ENCODE measurements at places on chromosomes 1 and 21.
A peak's percentile ranks its signal among the peaks of the same experiment; 100 is the strongest.

DNA sequence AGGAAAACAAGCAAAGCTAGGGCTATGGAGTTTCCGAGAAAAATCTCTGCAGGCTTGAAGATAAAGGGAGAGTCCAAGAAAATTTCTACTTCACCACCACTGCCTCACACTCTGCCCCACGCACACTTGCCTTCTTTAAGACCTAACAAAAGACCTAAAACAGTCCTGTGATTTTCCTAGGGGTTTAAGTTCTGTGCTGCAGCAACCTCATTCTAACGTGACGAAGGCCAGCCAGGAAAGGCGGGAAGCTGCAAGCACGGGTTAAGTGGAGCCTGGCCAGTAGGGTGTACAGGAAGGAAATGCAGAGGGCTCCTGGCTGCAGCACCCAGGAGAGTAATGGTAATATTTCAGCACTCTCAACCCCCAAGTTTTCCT lies 1.5 kb downstream of the SPATA6 start:
- DNase-seq: peak; percentile 41

DNA sequence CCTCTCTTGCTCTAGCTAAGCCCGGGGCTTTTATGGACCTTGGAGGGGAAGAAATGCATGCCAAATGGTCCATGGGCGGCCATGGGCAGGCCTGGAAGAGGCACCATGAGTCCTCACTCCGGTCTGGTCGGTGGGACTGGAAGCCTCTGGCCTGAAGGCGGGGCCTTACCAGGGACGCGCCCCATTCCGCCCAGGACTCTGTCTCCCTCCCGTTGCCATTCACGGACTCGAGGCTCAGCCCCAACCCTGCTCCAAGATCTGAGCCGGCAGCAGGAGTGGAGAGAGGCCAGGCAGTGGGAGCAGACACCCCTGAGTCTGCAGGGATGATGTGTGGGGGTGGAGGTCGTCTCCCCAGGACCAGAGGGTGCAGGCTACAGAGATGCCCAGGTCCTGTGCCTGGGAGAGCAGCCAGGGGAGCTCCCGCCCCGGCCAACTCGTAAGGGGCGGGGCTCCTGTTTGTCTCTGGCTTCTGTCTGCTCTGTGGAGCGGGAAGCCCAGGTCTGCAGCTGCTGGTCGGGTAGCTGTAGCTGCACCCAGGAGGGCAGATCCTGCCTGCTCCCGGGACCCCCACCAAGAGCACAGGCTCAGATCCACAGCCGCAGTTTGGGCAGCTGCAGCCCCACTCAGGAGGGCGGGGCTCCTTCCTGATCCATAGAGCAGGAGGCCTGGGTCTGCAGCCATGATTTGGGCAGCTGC lies 8.3 kb upstream of the KANK4 start:
- DNase-seq: no peak

GRCh38 chr1:242712248-242712647 lies 187.8 kb upstream of the PLD5 start:
- no peak for DNase-seq

DNA sequence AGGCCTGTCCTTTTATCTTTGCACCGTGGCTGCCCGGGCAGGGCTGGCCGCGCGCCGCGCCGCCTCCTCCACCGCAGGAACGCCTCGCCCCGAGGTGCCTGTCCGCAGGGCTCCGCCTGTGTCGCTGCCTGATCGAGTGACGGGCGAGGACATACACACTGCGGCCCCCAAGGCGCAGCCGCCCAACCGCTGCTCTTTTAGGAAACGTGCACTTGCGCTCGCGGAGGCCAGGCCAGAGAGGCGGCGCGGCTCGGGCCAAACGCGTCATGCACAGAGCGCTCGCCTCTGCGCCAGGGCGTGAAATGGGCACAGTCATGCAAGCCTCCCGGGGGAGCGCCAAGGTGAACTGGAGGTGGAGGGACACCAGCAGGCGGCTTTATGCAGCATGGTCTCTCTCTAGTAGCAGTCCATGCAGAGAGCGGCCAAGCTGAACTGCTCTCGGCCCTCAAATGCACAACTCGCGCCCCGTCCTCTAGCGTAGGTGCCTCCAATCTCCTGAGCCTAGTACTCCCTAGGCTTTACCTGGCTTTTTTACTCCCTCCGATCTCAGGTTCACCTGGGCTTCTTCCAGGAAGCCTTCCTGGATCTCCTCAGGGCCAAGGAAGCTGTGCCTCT lies 12.9 kb downstream of the TRABD2B start:
- DNase-seq: no peak

Measured in astrocyte of the spinal cord (primary cell).